ENCODE measurements at places on chromosomes 2 and 18.

DNA sequence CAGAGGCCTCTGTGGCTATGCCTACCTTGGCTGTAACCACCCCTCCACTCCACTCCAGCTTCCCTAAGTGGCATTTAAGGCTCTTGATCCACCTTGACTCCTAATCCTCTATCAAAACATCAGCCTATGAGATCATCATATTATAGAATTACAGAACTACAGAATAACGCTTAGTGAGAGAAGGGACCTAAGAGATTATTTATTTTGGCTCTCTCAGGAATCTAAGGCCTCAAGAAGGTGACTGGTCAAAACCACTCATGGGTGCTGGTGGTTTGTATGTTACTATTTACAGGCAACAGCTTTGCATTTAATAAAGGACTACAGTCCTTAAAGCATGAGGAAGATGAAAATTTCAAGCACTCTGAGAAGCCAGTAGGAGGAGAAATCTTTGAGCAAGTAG is 118.8 kb downstream of the FSHR start:
- no peak for DNase-seq

DNA sequence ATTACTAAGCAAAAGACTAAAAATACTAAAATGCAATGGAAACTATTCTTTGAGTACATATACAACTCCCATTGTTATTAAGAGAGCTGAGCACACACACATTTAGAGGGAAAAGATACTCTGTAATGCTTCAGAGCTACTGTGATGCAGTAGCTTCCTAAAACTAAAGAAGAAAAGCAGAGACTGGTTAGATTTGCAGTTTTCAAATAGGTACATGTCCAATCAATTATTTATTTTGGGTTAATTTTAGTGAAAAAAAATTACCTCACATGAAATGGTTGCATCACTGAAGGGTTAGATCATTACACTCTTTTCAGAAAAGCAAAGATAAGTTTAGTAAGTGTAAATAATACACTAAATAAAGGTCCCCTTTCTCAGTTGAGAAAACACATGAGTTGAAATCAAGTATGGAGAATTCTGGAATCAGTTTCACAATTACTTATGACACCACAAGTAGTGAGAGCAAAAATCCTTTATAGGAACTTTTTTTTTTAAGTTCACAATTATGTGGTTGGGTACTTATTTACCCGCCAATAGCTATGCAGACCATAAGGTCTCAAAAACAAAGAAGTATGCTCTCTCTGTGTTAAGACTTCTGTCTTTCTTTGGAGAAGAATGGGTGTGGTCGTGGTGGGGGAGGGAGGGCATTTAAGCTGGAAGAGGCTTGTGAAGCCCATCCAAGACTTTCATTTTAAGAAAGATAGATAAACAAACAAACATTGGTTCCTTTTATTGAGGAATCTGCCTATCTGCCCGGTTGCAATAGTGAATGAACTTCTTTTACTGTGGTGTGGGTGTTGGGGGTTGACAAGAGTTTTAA is 25.3 kb upstream of the SERTAD2 start:
- DNase-seq = no peak

DNA sequence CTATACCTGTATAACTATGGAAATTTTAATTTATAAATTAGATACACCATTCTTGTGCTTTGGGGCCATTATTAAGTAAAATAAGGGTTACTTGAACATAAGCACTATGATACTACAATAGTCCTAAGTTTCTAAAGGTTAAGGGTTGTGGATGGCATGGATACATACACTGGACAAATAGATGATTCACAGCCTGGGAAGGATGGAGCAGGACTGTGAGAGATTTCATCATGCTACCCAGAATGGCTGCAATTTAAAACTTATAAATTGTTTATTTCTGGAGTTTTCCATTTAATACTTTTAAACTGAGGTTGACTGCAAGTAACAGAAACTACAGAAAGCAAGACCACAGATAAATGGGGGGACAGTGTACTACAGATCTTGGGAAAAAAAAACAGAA is 295.8 kb upstream of the ZNF804A start:
- DNase-seq = no peak

DNA sequence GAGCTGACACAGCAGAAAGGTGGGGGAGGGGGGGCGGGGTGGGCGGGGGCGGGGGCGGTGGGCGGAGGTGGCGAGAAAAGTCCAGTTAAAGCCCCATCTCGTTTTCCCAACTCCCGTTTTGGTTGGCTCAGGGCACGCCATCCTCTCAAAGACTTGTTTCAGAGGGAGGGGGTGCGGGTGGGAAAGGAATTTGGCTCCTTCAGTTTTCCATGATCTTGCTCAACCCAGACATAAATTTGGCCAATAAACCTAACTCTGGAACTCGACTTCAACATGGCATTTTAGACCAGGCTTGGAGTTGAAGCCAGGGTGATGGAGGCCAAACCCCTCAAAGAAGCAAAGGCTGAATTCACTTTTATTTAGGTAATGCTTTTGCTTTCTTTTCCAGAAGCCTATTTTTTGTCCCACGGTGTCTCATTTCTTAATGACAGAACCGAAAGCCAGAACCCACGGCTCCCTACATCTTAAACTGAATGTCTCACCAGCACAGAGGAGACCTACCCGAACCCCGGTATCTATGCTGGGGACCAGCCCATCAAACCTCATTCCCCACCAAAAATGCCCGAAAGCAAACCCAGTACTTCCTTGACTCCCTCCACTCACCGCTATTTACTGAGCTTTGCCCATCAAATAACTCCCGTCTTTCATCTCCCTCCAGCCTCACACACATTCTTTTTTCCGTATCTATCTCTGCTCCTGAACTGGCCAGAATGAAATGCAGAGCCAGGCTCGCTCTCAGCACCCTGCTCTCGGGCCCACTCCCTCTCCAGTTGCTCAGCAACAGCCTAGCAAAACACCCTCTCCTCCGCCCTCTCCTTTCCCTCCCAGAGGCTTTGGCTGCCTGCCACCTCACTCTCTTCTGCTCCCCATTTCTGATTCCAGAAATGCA is 4.3 kb downstream of the IGFBP5 start:
- DNase-seq = peak; percentile 74

- DNase-seq = no peak
These were observed 458.0 kb upstream of the HS6ST1 start for GRCh38 chr2:128776461-128777195.

DNA sequence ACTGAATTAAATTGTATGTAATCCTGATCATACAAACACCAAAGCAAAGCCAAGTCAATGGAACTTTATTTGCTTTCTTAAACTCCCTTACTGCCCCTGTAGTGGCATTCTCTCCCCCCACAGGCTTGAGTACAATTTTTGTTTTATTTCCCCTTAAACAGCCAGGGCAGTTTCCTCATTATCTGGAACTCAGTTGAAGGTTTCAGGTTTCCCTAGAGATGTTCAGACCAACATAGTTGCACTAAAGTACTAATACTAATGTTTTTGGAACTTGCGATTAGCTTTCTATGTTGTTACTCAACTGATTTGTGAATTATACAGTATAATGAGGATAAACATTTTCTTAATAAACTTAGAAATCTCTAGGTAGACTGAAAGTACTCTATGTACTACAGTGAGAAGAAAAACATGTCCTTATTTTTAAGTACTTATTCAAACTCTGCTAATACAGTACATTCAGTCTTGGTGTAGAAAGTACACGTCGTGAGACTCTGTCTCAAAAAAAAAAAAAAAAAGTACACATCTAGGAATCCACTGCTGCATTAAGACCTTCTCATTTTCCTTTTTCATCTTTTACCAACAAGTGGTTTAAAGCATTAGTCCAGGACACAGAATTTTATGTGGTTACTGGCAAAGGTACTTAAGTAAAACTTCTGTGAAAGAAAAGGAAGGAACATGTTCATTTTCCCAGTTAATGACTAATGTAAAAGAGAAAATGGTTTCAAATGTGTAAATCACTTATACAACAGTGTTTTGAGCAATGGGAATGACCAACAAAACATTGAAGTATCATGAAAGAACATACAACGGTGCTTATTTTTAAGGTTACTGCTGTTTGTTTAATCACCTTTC is 209.5 kb upstream of the SMAD7 start:
- DNase-seq = no peak

GRCh38 chr2:140892911-140893637 is 1237.7 kb downstream of the LRP1B start:
- no peak for DNase-seq

GRCh38 chr2:239531456-239532241 is 130.8 kb upstream of the HDAC4 start:
- no peak for DNase-seq

GRCh38 chr2:82023710-82024109 is 1719.2 kb upstream of the LRRTM1 start:
- DNase-seq = no peak

DNA sequence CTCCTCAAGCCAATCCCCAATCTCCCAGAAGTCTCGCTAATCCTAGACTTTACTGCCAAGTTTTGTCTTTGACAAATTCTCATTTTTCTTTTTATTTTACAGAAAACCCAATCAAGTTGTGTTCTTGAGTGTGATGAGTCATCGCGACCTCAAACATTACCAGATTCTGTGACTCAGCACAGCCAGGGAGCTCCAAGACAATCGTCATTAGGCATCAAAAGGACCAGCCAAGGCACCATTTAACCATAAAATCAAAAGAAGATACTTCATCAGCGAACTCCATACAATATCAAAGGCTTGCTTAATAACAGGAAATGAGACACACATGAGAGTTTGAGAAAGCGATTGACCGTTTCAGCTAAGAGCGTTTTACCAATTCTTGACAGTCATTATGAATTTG is 146.2 kb upstream of the AGAP1 start:
- peak; percentile 20 for DNase-seq

DNA sequence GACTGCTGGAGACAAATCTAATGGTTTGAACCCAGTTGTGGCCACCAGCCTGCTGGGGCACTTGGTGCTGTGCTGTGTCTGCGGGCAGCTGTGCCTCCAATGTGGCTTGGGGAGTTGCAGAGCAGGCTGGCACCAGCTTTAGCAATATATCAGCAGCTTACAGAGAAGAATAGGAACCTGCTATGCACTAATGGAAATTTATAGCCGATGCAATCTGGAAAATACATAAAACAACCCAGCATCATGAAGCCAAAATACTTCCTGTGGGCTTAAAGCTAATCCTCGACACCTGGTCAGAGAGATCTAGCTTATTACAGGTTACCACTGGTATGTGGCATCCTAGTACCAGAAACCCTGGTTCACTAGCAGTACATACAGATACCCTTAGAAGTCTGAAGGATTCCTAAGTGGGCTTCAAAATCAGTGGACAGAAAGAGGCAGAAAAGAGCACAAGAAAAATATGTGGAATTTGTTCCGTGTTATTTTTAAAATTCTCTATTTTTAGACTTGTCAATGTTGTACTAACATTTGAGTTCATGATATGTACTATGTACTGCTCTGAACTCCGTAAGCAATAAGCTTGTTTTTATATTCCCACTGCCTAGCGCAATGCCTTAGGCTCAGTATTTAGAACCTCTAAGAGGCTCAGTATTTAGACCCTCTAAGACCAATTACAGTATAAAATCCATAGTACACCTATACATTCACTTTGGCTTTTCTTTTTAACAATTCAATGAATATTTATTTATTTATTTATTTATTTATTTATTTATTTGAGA is 194.7 kb downstream of the UXS1 start:
- DNase-seq = no peak

DNA sequence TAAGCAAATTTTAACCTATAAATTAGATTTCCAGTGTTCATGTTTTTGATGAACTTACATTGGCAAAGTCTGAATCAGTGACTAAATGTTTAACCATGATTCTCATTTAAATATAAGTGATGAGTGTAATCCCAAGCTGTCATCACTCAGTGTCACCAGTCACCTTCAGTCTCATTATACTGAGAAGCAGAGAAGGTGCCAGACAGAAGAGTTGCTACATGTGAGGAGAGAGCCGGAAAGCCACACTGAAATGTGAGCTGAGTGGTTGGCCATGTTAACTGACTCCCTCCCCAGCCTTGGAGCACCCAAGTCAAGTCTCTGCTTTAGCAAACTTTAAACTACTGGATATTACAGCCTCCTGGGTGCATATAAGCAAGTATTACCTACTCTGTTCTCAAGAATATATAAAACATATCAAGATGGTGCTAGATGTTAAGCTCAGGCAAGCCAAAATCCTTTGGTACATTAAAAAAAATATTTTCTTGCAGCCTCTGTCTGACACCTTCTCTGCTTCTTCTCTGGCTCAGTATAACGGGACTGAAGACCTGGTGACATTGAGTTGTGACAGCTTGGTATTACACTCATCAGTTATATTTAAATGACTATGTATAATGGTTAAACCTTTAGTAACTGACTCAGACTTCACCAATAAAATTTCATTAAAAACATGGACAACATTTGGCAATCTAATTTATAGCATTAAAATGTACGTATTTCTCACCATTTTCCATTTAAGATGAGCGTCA is 75.8 kb upstream of the MAP3K20 start:
- DNase-seq = no peak

- DNase-seq = no peak
These were observed at the start of gene TOGARAM2 for GRCh38 chr2:28981016-28981441. TSS of gene TOGARAM2 (plus strand) at chr2:28981298. CDS start at chr2:28994835, 13,537 bp downstream.
